ENCODE measurements at places on chromosomes 6 and 20.

DNA sequence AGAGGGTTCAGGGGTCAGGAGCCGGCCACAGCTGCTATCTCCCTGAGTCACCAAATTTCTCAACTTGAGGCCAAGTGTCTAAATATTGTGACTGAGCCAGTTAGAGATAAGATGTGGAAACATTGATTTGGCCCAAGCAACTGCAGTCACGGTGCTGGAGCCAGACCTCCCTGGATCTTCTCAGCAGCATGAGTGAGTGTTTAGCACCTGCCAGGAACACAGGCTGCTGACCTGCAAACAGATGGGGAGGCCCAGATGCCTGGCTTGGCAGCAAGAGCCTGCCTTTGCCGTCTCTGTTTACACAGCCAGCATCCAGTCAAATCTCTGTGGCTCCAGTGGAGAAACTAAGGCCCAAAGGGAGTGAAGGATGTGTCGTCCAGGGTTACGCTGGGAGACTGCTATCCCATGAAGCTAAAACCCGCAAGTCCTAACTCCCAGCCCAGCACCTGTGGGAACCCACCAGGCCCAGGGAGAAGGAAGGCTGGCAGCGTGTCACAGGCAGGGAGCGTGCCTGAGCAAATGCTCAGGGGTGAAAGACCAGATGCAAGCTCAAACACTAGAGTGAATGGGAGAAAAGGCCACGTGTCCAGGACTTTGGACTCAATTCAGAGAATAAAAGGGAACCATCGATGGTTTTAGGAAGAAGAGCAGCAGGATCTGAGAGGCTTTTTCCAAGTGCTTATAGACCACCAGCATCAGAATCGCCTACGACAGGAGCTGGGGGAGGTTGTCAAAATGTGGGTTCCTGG lies 15.9 kb upstream of the PTGIS start:
- peak; percentile 27 for ATAC-seq

- ATAC-seq: no peak
Observed at GRCh38 chr6:7812623-7813022, 86.7 kb downstream of the BMP6 start.

DNA sequence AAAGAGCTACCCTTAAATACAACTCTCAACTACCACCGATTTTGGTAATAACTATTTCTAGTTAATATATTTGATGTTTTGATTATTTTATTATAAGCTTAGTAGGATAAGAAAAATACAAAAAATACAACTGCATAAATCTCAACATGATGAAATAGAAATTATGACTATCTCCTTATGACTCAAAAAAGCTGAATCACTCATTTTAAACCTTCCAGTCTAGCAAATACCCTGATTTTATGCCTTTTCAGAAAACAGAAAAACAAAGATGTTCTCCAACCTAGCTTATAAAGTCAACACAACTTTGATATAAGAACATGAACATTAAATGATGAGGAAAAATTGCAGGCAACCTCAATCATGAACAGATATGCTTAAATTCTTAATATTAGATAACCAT lies 40.2 kb upstream of the DSE start:
- ATAC-seq: no peak

DNA sequence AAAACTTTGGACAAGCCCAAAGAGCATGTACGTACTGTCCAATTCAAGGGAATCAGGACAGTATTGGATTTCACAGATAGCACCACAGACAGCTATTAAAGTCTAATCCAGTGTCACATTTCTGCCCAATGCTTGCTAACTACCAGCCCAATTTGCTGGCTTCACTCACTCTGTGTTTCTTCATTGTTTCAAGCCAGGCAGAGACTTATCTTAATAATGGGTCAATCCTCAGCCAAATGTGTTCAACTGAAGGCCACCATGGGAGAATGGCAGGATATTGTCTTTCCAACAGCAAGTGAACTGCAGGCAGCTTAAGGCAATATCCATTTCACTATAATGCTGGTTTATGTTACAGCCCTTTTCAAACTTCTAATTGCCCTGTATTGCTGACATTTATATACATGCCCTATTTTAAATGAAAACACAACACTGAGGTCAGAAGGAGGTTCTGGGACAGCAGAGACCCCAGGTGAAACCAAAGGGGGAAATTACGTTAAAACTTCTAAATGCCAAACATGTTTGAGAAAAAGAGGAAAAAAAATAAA lies 142.1 kb upstream of the RSPO3 start:
- no peak for ATAC-seq

- ATAC-seq: no peak
Observed at GRCh38 chr6:118952683-118953082, 17.7 kb upstream of the MCM9 start.

GRCh38 chr6:10534419-10534762 lies 13.2 kb downstream of the GCNT2 start:
- no peak for ATAC-seq

GRCh38 chr6:166529586-166529985 lies 56.9 kb downstream of the RAMACL start:
- no peak for ATAC-seq

- ATAC-seq: peak; percentile 35
Observed at GRCh38 chr20:48621376-48622078, 206.3 kb downstream of the PREX1 start.

DNA sequence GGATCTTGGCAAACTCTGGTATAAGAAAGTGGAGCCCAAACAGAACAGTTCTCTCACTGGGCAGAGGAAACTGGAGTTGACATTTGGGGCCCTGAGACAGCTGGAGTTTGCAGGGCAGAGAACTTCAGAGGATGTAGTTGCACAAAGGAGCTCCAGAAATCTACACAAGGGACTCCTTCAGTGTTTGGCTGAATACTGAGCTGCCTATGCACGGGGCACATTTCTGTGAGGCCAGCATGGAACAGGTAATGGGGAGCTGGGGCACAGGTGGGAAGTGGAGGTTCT lies 169.3 kb downstream of the ANKRD60 start:
- no peak for ATAC-seq

- no peak for ATAC-seq
Observed at GRCh38 chr20:44093249-44093582, 93.8 kb downstream of the JPH2 start.

GRCh38 chr6:19303383-19303782 lies 533.8 kb upstream of the ID4 start:
- peak; percentile 17 for ATAC-seq

GRCh38 chr20:10249048-10249770 lies 30.6 kb downstream of the SNAP25 start:
- ATAC-seq: no peak

DNA sequence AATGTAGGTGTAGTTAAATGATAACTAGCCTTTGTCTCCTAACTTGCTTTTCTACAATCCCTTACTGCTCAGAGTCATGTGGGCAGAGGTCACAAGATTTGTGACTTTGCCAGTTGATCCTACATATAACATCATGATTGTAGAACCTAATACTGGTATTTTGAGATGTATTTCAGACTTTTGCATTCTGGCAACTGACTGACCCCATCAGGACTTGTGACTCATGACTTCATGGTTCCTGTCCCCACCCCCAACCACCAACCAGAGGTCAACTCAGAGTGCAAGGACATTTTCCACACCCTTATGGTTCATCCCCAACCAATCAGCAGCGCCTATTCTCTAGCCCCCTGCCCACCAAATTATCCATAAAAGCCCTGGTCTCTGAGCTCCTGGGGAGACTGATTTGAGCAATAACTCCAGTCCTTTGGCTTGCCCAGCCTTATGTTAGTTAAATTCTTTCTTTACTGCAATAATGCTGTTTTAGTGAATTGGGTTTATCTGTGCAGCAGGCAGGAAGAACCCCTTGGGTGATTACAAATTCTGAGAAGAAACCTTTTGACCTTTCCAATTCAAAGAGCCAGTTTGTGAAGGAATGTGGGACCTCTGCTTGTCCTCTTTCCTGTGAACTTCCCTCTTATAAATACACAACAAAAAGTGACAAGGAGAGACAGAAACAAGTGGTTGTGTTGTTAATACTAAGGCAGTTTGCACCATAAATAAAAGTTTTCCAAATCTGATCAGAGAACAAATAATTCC lies 588.7 kb downstream of the UTRN start:
- no peak for ATAC-seq

GRCh38 chr6:4350567-4351519 lies 215.5 kb upstream of the ECI2 start:
- no peak for ATAC-seq

- ATAC-seq: no peak
Observed at GRCh38 chr20:46330072-46330763, 21.9 kb upstream of the CDH22 start.

DNA sequence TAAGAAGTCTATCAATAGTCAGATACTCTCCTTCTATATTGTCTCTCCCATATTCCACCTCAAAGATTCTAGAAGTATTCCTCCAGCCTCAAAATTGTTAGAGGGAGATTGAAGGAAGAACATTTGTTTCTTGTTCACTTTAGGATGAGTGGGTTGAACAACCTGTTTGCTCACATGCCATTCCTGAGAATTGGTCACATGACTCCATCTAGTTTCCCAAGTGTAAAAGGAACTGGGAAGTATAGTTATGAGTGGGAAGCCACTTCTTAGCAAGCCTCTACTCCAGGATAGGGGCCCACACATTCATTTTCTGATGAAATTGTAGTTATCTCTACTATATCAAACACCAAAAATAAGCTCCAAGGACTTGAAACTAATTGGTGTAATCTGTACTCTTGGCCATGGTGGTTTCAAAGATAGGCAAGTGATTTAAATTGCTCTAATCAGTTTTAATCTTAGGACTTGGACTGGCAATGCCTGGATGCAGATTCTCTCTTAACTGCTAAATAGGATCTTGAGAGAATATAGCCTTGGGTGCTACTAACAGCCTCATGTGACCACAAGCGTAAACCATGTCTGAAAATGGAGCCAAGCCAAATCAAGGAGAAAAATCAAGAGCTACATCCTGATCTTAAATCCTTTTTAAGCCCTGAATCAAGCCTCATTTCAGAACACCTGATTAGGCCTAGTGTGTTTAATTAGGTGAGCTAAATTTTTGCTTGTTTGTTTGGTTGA lies 758.7 kb upstream of the MAN1A1 start:
- ATAC-seq: no peak

- ATAC-seq: peak; percentile 80
Observed at GRCh38 chr6:88141561-88142296, 24.4 kb downstream of the CNR1 start.

DNA sequence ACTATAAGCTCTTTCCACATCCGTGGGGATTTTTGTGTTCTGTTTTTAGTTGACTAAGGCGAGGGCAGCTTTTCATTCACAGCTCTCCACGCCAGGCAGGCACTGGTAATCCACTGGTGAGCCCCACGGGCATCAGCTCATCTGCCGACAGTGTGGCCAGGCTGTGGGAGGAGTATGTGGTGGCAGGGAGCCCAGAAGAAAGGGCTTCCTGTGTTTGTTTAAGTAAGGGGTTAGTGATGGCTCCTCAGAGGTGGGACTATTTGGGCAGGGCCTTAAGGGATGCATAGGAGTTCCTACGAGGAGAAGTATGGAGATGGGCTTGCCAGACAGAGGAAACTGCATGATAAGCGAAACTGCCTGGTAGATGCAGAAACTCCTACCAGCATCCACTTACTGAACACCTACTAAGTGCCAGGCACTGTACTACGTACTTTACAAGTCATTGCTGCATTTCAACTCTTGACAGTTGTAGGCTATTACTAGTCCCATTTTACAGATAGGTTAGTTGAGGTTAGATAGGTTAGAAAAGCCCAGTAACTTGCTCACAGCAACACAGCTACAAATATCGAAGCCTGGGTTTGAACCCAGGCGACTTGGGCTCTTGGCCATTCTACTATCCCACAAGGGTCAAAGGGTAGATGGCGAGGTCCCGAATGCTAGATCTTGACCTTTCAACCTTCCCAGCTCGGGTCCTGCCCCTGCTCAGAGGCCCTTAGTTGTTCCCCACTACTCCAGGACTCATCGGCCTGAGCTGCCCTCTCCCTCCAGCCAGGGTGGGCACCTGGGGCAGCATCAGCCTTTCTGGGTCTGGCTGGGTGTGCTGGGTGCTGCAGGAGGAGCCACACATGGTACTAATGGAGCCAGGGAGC lies 55.1 kb downstream of the CEBPB start:
- peak; percentile 51 for ATAC-seq

DNA sequence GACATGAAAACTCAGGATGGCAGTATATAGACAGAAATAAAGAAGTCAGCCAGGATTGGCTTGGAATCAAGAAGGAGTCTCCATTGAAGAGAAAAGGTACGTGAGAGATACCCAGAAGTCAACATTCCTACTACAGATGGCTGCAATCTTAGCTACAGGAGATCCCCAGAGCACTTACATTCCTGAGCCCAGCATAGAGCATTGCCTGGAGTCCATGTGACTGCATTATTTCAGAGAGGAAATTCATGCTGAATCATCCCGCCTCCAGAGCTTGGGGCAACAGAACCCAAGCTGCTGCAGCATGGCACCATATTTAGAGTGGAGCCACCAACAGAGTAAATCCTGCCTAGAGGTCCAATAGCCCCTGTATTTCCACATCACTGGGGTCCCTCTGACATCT lies 125.0 kb upstream of the GRIK2 start:
- ATAC-seq: no peak

GRCh38 chr6:129736105-129736504 lies 26.1 kb upstream of the ARHGAP18 start:
- no peak for ATAC-seq

DNA sequence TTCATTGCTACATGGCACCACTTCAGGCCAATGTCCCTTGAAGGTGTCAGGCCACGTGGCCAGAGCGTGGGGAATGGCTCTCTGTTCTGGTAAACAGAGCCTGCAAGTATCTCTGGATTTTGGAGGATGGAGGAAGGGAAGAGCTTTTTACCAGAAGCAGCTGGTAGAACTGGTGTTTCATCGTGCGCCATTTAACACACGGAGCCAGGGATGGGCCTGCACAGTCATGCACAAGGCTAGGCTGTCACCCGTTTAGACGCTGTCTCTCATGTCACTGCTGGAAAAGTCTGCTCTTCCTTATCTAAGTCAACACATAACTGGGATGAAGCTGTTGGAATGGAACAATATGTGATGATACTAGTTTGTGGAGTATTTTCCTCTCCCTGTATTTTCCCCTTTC lies 123.9 kb downstream of the IBTK start:
- ATAC-seq: peak; percentile 91

DNA sequence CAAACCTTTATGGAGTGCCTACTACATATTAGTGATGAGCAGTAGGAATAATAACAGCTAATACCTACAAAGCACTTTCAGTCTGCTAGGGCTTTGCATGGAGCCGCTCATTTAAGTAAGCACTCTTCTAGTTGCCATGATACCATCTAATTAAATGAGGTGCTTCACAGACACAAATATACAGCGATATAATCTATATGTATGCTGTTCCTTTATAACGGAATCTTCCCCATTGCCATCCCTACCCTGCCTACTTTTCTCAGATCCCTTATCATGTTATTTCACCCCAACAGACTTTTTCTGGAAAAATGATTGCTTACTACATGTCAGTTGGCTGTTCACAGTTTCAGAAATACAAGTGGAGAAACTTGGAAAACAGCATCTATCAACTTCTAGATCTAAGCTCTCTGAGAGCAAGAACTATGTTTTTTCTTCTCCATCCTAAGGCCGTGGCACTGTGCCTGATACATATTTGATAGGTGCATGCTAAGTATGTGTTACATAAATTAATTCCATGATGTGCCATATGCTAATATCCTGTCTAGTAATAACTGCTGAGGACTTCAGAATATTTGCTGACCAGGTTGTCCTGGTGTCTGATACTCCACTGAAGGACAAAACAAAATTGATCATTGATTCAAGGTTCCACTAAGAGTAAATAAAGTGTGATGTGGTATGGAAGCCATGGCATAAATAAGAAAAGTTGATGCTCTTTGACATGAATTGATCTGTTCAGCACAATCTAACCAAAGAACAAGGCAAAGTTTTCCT lies 124.6 kb downstream of the GMPR start:
- no peak for ATAC-seq

GRCh38 chr20:12721636-12722035 lies 287.1 kb upstream of the SPTLC3 start:
- no peak for ATAC-seq

GRCh38 chr20:44900231-44900854 lies 9.5 kb upstream of the PABPC1L start:
- ATAC-seq: peak; percentile 56

GRCh38 chr6:107458672-107459282 lies 587 bp downstream of the PDSS2 start:
- peak; percentile 5 for ATAC-seq
